ENCODE measurements at places on chromosomes 3 and 15.

DNA sequence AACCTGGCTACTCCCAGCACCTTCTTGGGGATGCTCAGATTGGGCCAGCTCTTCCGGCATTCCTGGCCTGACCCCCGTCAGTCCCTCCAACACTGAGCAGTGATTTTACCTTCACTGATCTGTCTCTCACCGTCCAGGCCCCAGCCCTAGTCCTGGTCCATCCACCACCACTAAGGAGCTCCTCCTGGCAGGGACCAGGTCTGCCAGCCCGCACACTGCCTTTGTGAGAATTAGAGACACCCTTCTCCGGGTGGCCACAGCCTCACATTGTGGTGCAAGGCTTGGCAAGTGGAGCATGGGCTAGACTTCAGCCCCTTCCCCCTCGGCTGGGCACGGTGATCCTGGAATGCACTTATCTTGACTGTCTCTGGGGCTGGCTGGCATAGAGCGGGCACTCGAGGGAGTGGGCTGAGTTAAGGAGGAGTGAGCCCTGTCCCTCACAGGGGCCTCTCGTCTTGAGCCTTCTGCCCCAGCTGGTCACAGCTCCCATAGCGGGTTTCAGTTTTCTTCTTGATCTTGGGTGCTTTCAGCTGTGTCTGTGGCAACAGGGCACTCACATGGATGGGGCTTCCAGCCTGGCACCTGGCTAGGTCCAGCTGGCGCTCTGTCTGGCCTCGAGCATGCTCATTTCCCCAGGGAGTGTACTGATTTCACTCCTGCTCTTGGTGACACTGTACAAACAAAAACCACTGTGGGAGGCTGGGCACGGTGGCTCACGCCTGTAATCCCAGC is 53.9 kb downstream of the LINGO1 start:
- DNase-seq, result no peak

GRCh38 chr15:75836959-75837334 is 6.3 kb upstream of the UBE2Q2 start:
- DNase-seq, result peak; percentile 22

- DNase-seq, result no peak
These were observed 137.0 kb downstream of the TMCO5A start for GRCh38 chr15:38071211-38071972.

DNA sequence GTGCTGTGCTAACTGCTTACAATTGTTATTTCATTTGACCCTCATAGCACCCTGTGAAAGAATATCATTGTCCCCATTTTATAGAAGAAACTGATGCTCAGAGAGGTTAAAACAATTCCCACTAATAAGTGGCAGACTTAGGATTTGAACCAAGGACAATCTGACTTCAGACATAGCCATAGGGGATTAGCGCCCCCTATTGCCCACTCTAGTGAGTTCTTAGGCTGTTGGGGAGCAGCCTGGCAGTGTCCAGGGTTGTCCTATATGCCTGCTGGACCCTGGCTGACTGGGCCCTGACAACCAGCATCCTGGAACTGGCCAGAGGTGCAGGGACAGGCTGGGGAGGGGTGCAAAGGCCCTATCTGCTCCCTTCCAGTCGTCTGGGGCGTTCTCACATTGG is 15.4 kb downstream of the DPH3 start:
- DNase-seq, result no peak

DNA sequence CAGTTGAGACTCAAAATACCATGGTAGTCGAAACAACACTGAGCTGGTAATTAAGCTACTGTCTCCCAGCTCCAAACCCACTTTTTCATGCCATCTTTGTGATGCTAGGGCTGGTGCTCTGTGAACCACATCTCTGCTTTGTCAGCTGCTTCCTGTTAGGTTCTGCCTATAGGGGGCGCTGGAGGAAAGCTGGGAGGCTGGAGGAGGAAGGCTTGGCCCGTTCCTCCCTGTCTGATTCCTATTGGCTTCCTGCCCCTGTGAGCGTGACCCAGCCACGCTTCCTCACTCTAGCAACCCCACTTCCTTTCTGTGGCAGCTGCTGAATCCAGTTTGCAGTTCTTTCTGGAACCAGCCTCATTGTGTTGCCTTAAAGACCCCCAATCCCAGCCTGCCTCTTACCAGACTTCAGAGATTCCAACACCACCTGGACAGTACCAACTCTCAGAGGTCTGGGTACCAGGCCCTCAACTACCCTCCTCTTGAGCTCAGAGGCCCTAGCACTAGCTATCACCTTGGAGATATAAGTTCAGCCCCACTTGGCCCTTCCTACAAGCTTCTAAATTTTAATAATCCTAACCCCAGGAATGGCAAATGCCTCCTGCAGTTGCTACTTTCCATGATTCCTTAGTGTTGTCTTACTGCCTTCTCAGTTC is 120.9 kb downstream of the ERC2 start:
- DNase-seq, result peak; percentile 10

DNA sequence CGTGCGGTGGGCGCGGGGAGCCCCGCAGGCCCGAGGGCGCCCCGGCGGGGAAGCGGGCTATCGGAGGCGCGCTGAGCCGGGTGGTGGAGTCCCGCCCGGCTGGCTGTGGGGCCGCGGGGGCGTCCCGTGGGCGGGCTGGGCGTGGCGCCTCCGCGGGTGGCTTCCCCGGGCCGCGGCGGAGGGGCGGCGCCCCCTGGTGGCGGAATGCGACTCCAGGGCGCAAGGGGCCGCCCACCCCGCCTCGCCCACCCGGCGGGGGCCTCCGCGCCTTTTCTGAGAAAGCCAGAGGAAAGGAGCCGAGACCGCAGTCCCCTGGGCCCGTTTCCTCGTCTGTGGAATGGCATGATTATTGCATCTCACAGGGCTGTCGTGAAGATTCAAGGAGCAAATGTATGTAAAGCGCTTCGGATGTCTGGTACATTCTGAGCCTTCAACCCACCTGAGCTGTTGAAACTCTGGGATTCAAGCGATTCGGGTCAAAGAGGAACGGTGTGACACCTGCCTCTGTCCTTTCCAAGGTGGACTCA is 31.9 kb upstream of the RAB6B start:
- peak; percentile 53 for DNase-seq

DNA sequence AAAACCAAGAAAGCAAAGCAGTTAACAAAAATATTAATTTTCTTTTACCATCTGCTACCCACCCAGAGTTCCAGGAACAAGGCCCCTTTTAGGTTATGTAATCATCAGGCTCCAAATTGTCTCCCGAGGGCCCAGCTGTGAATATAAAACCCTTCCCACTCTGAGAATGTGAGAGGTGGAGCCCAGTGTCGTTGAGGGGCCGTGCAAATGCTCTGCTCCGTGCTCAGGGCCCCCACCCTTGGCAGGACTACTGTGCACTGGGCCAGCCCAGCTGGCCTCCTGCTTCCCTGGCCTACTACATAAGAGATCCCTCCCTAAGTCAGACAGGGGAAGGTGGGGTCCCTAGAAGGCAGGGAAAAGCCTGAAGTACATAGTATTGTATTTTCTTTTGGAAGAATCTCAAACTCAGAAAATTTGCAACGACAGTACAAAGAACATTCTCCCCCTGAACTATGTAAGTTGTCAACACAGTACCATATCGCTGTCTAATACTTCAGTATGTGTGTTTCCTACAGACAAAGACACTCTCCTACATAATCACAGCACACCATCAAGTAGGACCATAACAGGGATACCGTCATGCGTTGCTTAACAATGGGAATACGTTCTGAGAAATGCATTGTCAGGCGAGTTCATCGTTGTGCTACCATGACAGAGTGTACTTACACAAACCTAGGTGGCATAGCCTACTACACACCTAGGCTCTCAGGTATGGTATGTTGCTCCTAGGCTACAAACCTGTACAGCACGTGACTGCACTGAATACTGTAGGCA is 4.4 kb upstream of the CLEC3B start:
- DNase-seq, result no peak

DNA sequence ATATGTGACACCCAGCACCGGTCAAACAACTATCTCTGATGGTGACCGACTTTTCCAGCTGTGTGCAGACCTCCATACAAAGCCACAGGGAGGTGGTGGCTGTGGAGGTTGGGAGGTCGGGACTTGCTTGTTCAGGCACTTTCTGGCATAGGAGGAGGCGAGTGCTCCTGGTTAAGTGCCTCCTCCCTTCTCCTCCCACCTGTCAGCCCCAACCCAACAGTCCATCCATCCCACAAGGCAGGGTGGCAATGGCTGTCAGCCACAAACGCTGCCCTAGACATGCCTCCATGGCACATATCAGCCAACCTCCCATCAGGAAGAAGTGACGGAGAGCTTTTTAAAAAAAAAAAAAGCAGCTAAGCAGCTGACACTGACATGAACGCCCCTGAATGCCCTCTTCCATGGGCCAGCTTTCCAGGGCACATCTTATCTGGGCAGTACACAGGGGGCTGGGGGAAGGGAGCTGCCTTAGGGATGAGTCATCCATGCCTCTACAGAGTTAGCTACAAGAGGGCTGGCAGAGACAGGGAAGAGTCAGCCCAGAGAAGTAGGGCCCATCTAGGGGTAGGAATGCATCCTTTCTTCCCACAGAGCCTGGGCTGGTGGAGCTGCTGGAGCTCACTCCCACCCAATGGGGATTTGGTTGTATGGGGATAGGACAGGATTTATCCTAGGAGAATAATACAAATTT is 41.2 kb downstream of the CCDC12 start:
- no peak for DNase-seq

DNA sequence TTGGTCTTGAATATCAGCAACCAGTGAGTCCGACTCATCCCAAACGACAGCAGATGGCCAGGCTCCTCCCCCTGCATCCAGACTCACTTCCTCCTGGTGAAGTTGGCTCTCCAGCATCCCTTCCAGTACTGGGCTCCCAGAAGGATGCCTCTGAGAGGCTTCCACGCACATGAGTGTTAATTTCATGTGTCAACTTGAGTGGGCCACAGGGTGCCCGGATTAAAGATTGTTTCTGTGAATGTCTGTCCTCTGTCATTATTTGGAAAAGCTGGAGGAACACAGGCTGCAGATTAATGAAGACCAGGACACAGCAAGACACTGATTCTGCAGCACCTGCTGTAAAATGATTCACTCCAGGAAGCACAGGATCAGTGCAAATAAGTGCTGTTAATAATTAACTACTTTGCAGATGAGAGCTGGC is 99.8 kb downstream of the ATP10A start:
- DNase-seq, result no peak

DNA sequence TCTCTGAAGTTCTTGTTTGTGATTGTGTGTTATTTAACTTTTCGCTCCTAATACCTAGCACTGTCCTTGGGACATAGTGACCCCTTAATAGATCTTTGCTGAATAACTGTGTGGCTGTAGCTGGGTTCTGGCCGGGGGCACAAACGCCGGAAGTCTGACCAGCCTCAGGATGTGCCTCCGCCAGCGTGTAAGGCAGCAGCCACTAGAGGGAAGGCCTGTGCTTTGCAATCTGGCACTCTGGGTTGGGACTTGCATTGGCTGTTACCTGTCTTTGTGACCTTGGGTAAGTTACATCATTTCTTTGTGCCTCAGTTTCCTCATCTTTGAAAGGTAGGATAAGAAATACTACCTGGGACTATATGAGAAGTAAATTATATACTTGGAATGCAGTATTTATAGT is 158.7 kb downstream of the GHSR start:
- no peak for DNase-seq

DNA sequence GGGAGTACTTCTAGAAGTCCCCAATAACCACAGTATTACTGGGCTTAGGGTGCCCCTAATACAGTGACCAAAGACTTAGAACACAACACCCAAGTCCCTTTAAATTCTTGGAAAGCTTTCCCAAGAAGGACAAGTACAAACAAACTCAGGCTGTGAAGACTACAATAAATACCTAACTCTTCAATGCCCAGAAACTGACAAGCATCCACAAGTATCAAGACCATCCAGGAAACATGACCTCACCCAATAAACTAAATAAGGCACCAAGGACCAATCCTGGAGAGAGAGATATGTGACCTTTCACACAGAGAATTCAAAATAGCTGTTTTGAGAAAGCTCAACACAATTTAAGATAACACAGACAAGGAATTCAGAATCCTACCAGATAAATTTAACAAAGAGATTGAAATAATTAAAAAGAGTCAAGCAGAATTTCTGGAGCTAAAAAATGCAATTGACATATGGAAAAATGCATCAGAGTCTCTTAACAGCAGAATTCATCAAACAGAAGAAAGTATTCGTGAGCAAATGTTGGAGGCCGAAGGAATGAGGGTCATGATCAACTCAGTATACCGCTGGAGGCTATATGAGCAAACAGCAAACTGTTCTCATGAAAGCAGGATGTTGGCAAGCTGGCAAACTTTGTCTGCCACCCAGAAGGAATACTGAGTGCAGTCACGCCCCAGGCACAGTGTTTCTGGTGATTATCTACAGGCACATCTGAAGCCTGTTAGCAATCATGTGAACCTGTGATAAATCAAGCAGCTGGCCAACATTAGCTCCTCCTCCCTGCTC is 87.0 kb upstream of the NECTIN3 start:
- DNase-seq, result no peak

- DNase-seq, result no peak
These were observed 69.7 kb upstream of the UBE3A start for GRCh38 chr15:25508369-25509002.

DNA sequence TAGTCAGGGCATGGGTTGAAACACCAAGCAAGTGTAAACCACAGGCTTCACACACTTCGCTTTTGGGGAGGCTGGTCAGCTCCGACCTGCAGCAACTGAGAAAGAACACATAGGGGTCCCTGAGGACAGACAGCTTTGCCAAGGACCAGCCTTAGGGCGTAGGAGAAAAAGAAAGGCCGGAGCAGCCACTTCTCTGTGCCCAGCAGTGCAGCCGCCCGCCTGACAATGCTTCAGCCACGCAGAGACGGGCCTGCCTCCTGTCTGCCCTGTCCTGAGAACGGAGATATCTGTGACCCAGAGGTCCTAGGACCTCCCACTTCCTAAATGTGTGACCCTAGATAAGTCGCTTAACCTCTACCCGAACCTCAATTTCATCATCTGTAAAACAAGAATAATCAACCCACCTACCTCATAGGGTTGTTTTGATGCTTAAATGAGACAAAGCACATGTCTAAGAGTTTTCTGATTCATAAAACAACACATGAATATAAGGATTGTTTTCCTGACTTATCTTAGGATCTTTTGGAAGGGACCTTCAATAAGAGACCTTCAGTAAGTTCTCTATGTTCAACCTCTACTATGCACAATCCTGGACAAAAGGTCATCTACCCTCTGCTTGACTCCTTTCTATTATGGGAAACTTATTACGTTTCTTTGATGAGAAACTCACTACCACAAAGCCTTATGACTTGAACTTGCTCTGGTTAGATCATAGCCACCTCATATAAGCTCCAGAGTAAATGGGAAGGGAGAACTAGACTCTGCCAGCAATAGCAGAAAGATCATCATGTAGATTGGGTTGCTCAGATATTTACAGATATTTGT is 32.9 kb upstream of the RFTN1 start:
- DNase-seq, result no peak

DNA sequence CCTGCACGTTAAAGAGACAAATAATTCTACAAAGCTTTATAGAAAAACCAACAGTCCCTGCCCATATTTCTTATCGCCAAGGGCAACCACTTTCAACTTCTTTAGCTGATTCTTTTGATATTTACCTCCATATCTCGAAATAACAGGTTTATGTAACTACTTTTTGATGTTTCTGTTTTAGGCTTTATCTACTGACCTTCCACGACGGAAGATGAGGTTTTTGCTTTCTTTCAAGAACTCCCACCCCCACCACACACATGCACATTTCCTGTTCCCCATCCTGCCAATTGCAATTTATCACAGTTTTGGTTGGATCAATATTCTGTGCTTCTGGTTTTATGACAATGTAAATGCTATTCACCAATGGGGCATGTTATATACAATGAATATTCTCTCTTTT is 330.4 kb upstream of the ICE2 start:
- no peak for DNase-seq

Data from stimulated activated CD4-positive, alpha-beta T cell treated with anti-CD3 and anti-CD28 coated beads, Interleukin-15, amount 100 ng/mL, for 48 hours (primary cell).